ENCODE measurements at places on chromosomes 11 and 22.

GRCh38 chr11:98104249-98104648 is 916.5 kb upstream of the CNTN5 start:
- DNase-seq = peak; percentile 45

- DNase-seq = no peak
These were observed 111.4 kb downstream of the COMMD9 start for GRCh38 chr11:36177836-36178235.

DNA sequence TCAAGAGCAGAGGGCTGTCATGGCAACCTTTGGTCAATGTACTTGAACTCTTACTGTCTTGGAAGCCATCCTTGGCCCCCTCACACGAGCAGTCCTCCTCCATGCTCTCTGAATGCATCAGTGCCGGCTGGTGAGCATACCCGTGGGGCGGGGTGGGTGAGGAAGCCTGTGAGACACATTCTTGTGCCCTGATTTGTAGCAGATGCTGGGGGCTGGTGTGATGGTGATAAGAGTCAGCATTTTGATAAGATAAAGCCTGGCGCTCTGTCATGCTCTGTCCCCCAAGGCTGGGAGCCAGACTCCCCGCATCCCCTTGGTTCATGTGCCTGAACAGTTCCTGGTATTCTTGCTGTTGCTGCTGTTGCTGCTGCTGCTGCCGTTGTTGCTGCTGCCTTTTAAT is 20.5 kb upstream of the APOA1 start:
- DNase-seq = no peak

GRCh38 chr11:5043380-5043779 is 2.9 kb upstream of the OR52J3 start:
- DNase-seq = no peak

- DNase-seq = peak; percentile 75
These were observed 9.4 kb upstream of the SF1 start for GRCh38 chr11:64787526-64788320.

DNA sequence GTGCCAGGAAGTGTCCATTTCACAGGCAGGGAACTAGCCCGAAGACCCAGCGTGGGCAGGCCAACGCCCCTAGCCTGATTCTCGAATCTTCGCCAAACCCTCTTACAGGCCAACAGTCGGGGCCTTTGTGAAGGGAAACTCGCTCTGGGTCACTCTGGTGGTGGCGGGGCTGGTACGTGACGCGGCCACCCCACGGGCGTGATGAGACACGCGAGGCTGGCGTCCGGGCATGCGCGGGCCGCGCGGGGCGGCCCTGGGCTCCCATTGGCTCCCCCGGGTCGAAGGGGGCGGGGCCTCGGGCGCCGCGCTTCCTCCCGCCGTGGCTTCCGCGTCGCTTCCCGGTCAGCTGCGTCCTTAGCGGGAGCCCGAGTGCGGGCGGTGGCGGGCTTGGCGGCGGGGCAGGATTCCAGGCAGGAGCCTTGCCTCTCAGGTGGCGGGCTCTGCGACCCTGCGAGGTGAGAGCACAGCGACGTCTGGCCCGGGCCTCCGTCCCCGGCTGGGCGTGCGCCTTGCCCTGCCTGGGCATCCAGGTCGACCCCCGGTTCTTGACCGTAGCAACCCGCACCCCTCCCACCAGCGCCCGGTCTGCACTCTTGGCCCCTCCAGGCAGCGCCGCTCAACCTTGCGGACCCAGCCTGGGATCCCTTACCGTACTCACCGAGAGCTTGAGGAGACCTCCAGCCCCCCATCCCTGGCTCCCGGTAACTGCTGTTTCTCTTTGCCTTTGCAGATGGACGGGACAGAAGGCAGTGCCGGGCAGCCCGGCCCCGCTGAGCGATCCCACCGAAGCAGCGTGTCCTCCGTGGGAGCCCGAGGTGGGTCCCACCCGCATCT is at the start of gene FRMD8:
Gene FRMD8, plus strand, starts transcription at position 331 of the 834 bp plus-strand sequence. Its CDS starts 400 bp downstream, at position 731.
- peak; percentile 90 for DNase-seq

- DNase-seq = peak; percentile 86
These were observed 18.4 kb downstream of the TUB start for GRCh38 chr11:8099291-8099899.

- no peak for DNase-seq
These were observed 32.6 kb upstream of the PRDM11 start for GRCh38 chr11:45113807-45114206.

GRCh38 chr11:126523441-126524205 is 168.1 kb downstream of the ST3GAL4 start:
- no peak for DNase-seq

DNA sequence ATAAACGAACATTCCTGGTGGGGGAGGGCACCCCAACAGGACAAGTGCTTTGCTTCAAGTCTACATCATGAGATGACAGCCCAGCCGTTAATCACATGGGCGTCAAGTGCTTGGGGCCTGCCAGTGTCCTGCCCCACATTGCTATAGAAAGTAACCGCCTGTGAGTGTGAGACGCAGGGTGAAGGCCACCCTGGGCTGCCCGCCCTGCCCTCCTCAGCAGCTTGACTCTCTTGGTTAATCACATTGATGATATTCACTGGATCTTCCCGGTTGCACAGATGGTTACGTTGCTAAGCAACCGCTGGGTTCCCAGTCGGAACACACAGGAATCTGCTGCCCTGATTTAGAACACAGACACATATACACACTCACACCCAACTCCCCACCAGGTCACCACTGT is 79.3 kb downstream of the CTTN start:
- DNase-seq = no peak

DNA sequence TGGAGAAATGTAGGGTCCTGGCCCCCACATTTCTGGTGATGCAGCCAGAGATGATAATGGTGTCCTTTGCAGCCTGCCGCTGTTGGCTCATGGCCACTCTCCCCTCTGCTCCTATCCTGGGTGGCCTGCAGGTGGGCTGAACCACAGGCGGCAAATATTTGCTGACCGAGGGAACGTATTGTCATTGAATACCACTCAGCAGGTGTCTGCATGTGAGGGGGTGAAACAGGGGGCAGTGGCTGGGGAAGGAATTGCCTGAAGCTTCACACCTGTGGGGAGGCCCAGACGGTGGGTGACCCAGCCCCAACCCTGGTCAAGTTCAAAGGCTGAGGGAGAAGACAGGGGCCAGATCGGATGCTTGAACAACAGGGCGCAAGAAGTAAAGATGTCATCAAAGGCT is 73.3 kb upstream of the WNT11 start:
- no peak for DNase-seq

DNA sequence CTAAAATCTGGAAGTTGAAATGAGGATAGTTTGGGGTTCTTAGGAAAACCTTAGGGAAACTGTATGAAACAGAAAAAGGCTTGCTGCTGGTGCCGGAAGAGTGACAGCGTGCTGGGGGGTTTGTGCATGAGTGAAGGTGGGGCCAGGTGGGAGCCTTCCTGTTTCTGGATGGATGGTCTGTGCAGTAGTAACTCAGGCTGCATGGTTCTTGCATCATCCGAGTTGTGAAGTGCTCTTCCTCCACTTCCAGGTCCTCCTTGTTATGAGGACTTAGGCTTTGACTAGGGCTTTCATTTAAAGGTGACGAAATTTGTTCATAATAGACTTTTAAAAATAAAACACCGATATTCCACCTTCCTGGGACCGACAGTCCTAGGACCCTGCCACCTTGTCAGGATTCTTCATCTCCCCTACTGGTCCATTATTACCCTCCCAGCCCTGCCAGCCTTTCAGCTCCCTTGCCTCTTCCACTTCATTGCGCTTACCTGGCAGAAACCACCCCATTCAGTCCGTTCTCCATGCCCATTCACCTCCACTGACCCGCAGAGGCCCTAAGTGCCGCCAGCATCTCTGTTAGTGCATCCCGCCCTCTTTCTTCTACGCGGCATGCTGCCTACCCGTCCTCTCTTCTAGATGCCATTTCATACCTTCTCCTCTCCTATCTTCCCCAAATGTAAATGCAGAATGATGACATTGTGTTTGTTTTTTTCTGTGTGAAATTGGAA is 47.3 kb downstream of the PPFIA1 start:
- DNase-seq = no peak

- DNase-seq = peak; percentile 74
These were observed 105.9 kb upstream of the ARHGAP20 start for GRCh38 chr11:110818032-110818687.

DNA sequence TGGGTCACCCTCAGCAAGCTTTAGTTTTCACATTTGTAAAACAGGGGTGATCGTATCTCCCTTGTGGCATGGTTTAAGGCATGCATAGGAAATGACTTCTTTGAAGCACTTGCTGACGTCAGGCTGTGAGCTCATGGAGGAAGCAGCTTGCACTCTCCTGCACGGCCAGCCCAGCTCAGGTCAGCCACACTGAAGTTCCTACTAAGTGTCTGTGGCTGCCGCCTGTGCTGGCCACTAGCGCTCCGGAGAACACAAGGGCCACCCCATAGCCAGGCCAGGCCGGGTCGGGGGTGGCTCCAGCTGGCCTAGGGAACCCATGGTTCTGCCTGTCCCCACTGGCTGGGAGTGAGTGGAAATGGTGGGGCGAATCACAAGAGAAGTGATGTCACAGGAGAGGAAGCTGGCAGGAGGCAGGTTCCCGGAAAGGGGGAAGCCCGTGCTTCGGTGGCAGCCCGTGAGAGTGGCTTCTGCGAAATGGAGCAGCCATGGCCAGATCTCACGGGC is 28.2 kb downstream of the KCTD17 start:
- peak; percentile 50 for DNase-seq

DNA sequence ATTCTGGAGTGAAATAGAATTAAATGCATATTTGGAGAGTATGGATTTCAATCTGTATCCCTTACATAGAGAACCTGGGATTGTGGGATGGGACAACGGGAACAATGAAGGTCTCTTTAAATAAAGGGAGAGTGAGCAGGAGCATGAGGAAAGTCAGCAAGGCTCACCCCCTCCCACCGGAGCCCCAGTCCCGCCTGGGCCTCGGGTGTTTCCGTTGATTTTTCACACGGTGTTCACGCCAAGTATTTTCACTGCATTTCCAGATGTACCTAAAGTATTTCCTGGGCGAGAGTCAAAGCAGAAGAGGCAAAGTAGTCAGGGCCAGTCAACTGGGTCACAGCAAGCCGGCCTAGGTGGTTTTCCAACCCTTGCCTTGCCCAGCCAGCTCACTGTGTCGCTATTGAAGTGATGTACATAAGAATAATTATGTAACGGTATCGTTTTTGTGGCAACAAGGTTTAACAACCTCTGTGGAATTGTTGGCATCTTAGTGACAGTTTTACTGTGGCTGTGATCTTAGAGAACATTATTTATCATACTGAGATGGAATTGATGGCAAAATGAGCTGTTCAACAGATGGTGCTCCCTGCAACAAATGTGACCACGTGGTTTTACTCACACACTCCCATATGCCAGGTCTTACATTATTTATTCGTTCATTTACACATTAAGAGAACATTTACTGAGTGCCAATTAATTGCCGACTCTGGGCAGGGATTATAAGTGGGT is 177.3 kb downstream of the ADAMTS15 start:
- DNase-seq = no peak

DNA sequence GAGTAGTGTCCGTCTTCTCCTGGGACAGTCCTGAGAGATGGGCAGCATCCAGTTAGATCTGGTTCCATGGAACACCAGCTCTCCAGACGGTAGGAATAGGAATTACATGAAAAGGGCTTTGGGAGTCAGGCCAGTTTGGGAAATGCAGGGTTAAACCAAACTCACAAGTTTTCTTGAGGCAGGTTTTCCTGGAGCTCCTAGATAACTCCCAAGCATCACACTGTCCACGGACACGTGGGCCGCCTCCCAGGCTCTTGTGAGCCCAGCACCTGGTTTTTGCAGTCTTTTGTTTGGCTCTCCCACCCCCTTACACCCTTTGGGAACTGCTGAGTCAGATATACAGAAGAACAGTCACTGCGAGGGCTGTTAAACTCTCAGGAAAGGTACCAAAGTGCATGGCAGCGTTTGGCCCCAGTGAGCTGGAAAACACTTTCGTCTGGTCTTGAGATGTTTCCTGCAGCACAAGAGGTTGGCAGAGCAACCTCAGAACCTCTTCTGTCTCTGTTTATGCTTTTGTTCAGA is 90.0 kb downstream of the BCR start:
- DNase-seq = no peak

DNA sequence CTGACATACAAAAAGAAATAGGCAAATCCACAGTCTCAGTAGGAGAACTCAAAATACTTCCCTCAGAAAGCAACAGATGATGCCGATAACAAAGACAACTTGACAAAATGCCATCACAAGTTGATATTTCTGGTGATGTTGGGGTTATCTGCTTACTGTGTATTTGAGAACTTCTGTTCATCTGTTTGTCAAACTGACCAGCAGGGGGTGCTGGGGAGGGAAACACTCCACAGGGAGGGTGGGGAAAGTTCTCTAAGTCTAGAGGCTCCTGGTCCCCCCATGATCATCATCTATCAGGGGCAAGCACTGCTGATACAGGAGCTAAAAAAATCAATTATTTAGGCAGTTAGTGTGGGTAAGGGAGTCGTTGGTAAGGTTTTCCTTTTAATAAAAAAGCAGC is 19.2 kb downstream of the GLYATL1 start:
- peak; percentile 45 for DNase-seq

GRCh38 chr11:14969901-14970323 is 2.2 kb downstream of the CALCA start:
- DNase-seq = peak; percentile 63

DNA sequence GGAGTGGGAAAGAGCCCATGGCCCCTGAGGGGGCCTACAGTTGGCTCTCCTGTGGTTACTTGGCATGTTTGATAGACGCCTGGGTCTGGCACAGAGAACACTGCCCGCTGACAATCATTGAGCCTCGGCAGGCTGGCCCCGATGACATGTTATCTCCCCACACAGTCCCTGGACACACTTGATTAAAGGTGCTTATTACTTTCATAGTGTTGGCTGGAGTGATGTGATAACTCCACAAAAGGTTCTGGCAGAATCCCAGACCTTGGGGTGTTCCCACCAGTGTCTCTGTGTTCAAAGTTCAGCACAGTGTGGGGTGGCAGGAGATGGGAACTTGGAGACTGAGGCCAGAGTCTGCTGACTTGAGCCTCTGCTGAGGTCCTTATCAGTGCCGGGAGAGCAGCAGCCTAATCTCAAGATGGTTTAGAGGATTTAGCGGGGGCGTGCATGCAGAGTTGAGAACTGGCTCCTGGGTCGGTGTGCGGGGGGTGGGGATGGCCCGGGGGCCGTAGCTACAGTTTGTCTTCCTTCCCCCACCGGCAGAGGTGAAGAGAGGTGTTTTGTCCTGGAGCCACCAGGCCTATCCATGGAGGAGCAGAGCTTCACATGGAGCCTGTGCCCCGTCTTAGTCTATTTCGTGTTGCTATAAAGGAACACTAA is 22.5 kb downstream of the PARVB start:
- DNase-seq = peak; percentile 97

GRCh38 chr22:40721266-40721665 is 42.0 kb downstream of the MCHR1 start:
- DNase-seq = peak; percentile 54

GRCh38 chr11:10892250-10892649 is 34.4 kb upstream of the ZBED5 start:
- peak; percentile 90 for DNase-seq

All from OCI-M1 (cell line).